Aorta (tissue), 5 donors: ENCODE measurements at places on chromosomes 3 and 15.

- no peak for DNase-seq
These were observed 28.3 kb downstream of the MASP1 start for GRCh38 chr3:187263270-187263669.

DNA sequence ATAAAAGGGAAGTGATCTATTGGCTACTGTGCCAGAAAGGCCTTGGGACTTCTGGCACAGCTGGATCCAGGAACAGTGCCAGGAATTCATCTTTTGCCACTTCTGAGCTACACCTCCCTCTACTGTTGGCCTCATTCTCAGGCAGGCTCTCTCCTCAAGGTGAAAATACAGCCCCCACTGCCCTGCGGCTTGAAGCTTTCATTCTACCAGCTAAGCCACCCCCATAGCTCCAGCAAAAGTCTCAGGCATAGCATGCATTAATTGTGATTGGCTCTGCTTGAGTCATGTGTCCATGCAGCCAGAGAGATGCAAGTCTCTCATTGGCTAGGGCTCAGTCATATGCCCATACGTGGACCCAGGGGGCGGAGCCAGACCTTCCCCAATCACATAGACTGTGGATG lies 142.4 kb downstream of the TPRA1 start:
- DNase-seq = peak; percentile 25

- no peak for DNase-seq
These were observed 149.7 kb upstream of the NPHP3 start for GRCh38 chr3:132871956-132872355.

DNA sequence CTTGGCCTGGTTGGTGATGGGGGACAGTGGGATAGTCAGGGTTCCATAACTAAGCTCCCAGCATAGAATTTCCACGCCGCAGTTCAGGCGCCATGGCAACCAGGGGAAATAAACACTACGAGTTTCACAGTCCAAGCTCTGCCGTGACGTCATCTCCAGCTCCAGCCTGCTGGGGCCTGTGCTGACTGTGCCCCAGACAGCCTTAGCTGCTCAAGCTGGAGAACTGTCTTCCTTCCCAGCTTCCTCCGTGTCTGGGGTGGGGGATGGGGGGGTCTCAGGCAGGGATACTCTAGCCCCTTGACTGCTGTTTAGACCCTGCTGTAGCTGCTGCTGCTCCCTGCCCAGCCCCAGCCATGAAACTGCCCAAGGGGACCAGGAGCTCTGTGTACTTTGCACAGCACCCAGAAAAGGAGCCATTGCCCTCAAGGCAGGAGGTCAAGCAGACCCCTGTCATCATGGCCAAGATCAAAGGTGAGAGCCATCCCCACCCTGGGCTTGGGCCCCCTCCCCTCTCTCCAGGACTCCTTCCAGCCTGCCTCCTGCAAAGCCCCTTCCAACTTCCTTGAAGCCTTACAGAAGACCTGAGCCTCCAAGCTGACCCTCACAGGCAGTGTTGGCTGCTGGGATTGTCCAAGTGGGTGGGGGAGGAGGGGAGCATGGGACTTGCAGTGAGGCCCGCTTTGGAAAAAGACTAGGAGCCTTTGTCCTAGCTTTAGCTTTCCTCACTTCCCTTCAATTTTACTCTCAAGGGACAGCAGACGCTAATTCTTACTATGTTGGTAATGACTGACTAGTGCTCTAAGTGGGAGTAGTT lies 11.4 kb upstream of the CSPG4 start:
- peak; percentile 96 for DNase-seq

- DNase-seq = no peak
These were observed 12.5 kb downstream of the PLA2G4B start for GRCh38 chr15:41851167-41851523.

DNA sequence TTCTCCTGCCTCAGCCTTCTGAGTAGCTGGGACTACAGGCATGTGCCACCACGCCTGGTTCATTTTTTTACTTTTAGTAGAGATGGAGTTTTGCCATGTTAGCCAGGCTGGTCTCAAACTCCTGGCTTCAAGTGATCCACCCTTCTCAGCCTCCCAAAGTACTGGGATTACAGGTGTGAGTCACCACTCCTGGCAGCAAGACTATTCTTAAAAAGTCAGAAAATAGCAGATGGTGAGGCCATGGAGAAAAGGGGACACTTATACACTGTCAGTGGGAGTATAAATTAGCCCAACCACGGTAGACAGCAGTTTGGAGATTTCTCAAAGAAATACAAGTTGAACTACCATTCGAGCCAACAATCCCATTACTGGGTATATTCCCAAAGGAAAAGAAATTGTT lies 603.3 kb upstream of the TBL1XR1 start:
- no peak for DNase-seq

DNA sequence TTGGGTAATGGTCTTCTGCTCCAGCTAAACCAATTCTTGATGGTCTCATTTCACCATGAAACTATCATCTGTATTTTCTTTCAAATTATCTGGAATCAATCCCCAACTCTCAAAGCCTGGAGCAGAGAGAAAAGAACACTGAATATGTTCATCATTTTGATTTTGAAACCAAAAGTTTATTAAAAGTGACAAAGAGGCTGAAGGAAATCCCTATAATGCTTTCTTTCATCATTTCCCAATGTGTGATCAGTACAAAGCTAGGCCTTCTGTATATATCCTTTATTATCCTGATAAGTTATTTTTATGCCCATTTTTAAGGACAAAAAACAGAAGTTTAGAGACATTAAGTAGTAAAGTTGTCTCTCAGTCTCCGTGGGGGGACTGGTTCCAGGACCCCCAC lies 50.1 kb upstream of the MBNL1 start:
- no peak for DNase-seq

GRCh38 chr3:78737988-78738387 lies 1029.8 kb downstream of the ROBO1 start:
- DNase-seq = no peak

DNA sequence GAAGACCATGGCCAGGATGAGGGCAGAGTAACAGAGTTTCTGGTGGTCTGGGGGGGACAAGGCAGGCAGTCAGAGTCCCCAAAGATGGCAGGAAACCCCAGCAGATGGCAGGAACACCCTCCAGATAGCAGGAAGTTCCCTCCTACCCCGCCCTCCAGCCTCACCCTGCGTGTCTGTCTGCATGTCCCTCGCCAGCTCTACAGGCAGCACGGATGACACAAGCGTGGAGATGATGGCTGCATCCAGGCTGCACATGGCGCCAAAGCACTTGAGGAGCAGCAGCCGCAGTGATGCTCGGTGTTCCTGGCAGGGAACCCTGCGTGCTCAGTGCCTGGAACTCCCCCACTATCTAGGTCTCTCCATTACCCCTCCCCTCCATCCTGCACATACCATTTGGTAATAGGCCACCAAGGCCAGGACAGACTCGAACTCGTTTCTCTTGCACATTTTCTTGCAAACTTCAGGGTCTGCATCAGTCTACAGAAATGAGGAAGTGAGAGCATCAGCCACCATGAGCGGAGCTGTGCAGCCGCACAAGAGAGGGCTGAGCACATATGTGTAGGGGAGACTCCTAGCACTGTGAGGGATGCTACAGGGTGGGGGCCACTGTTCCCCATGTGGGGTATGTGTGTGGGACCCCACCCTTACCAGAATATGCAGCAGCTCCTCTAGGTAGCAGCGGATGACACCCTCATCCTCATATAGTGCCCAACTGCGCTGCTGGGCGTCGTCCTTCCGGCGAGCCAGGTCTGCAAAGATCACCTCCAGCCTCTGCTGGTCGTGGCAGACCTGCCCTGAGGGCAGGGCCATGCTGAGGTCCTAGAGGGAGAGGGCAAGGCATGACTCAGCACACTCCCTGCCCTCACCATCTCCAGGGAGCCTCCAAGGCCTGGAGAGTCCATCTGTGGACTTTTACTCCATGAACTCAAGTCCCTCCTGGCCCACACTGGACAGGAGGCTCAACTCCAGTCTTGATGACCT lies 6.0 kb downstream of the NCKIPSD start:
- DNase-seq = no peak

DNA sequence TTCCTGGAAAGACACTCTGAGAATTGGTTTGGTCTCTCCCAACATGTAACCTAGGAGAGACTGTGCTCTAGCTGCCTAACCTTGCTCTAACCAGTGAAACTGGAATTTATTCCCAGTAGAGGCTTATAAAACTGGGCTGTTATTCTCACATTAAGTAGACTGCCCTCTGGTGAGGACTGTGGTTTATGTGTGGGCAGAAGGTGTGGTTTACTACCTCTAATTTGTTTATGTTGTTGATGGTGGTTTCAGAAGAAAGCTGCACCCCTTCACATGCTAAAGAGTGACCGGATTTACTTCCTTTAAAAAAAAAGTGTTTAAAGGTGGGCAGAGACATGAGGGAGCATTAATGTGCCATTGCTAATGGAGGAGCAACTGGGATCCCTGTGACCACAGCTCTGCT lies 273.2 kb downstream of the MECOM start:
- DNase-seq = no peak

GRCh38 chr3:39531066-39531465 lies 63.6 kb downstream of the MOBP start:
- no peak for DNase-seq

DNA sequence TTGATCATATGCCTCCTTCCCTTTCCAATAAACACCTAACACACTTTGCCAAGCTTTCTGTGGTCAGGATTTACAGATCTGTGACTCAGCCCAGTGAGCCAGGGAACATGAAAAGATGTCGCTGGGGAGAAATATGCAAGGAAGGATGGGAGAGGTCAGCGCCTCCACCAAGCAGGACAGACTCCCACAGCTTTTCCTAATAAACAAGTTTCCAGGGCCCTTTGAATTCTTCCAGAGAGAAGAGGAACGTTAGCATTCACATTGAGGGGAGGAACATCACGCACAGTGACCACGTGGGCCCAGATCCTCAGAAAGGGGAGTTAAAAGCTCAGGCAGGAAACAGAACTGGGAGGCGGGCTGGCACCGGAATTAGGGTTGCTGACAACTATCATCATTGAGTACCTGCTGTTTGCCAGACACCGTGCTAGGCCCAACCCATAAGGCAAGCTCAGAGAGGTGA lies 33.3 kb upstream of the MRPS22 start:
- no peak for DNase-seq

DNA sequence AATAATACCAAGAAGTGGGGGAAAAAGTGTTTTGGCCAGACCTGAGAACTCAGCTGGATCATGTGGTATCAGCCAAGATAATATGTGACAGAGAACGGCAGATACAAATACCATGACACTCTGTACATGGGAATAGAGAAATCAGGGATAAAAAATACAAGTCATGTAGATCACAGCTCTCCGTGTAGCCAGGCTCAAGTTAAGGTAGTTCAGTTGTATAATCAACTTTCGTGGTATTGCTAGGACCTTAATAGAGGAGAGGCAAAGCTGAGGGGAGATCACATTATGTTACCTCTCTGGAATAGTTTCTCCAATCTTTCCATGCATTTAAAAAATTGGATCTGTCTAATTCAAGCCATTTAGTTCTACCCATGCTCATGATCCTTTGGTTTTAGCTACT lies 179.8 kb downstream of the GHSR start:
- no peak for DNase-seq

DNA sequence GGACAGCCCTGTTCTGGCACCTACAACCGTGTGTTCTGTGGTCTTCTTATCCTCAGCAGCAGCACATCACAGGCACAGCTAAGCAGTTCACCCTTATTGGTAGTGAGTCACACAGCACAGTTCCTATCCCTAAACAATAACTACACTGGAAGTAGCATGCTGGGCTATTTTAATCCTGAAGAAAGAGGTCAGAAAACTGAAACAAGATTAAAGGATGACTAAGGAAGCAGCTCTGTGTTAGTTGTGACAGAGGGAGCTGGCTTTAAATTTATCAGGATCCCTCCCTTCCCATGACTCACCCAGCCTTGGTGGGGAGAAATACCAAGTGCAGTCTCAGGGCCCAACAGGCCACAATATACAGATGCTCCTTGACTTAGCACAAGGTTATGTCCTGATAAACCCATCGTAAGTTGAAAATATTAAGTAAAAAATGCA lies 144.3 kb downstream of the ERC2 start:
- DNase-seq = no peak

- DNase-seq = no peak
These were observed 46.8 kb downstream of the MYO5A start for GRCh38 chr15:52481915-52482314.

- no peak for DNase-seq
These were observed 354.3 kb upstream of the TRIM42 start for GRCh38 chr3:140323561-140323960.

DNA sequence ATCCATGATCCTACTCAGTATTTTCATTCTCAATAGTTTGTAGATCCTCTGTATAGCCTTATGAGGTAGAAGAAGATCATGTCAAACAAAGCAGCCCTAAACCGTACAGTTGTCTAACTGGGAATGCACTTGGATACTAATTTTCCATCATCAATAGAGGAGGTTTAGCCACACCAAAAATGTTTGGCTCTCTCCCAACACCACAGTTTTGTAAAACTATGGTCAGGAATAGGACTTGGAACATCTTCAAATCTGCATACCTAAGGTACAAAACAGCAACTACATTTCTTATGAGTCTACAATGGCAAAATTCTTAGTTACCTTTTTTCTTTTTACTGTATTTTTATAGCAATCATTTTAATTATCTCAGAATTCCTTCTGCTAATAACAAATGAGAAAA lies 1001.6 kb downstream of the ROBO2 start:
- no peak for DNase-seq

GRCh38 chr3:37162501-37163245 lies 11.7 kb downstream of the LRRFIP2 start:
- DNase-seq = no peak

GRCh38 chr3:196177567-196177966 lies 33.6 kb downstream of the ZDHHC19 start:
- DNase-seq = peak; percentile 33

DNA sequence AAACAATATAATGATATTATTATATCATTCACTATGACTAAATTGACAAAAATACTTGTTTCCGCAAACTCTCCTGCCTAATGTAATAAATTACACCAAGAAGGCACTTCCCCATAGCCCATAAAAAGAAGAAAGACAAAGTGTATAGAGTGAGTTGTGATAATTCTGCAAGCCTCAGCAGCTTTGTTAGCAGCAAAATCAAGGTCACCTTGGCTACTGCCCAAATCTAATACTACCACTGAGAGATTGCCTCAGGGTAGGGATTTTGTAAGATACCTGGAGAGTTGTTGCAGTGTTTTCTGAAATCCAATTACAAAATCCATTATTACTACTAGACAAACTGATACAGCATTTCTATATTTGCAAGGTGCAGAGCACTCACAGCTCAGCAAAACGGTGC lies 503.5 kb downstream of the FGF12 start:
- DNase-seq = no peak

DNA sequence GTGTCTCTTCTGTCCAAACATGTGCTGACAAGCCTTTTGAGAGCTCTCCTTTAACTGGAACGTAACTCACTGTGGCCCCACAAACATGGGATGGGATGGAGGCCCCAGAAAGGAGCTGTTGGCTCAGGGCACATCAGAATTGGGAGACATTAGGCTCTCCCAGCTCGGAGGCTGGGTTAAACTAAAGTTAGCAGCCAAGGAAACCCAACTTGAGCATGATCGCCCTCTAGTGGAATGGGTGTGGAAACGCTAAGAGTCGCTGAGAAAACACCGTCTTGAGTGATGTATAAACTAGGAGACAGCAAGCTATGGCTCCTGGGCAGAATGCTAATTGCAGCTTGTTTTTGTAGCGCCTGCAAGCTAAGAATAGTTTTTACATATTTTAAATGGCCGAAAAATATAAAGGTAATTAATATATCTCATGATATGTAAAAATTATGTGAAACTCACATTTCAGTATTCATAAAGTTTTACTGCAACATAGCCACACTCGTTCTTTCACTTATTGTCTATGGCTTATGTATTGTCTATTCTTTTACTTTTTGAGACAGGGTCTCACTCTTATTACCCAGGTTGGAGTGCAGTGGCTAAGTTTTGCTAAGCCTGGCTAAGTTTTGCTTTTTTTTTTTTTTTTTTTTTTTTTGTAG lies 138.8 kb upstream of the HACD2 start:
- no peak for DNase-seq
